ENCODE measurements at places on chromosomes 11 and 22. TPM values are rescaled to one million over a fixed set of nuclear protein-coding genes. Genes with fewer than 3 reads are reported as not detected.

The F2 gene
- total RNA-seq = not detected

The OR10G4 gene
- total RNA-seq = not detected

The KBTBD3 gene
- total RNA-seq = 8.7 TPM

The ISX gene
- total RNA-seq = not detected

The SMIM35 gene
- not detected for total RNA-seq

The APOL5 gene
- total RNA-seq = not detected

The SLC22A9 gene
- not detected for total RNA-seq

The MAML2 gene
- total RNA-seq = 5.5 TPM

The TPBGL gene
- 2.7 TPM for total RNA-seq

The GGTLC2 gene
- not detected for total RNA-seq

The RIC3 gene
- total RNA-seq = 2.6 TPM

The TNNI2 gene
- total RNA-seq = not detected

The IL10RA gene
- total RNA-seq = not detected

The STX5 gene
- 16.1 TPM for total RNA-seq

The CRYBB3 gene
- not detected for total RNA-seq

The CHRNA10 gene
- 0.05 TPM for total RNA-seq

The BAIAP2L2 gene
- total RNA-seq = 49.1 TPM

The TIMM10B gene
- 68.5 TPM for total RNA-seq

The PANX3 gene
- total RNA-seq = not detected

The SLC22A12 gene
- not detected for total RNA-seq

The RAG1 gene
- 0.61 TPM for total RNA-seq

The IL17REL gene
- not detected for total RNA-seq

The HBG1 gene
- not detected for total RNA-seq

The MS4A12 gene
- total RNA-seq = not detected

The DGCR8 gene
- 12.4 TPM for total RNA-seq

The MACROD1 gene
- total RNA-seq = 15.7 TPM

The NECTIN1 gene
- 1.9 TPM for total RNA-seq

The IPO7 gene
- 200 TPM for total RNA-seq

The HBD gene
- total RNA-seq = not detected

The NUP50 gene
- total RNA-seq = 187 TPM

The DGAT2 gene
- total RNA-seq = 3.9 TPM

The OR10A2 gene
- not detected for total RNA-seq

The DLAT gene
- total RNA-seq = 51.1 TPM

The OR52H1 gene
- not detected for total RNA-seq

The WDR74 gene
- 61.4 TPM for total RNA-seq

The CYB561A3 gene
- 20.5 TPM for total RNA-seq

The SPON1 gene
- total RNA-seq = not detected

The HTR3B gene
- total RNA-seq = 0.24 TPM

The MB gene
- not detected for total RNA-seq

The POTEH gene
- 0.40 TPM for total RNA-seq

The CREB3L1 gene
- 0.13 TPM for total RNA-seq

The CBL gene
- 5.8 TPM for total RNA-seq

The NPTXR gene
- 2.0 TPM for total RNA-seq

The LARGE1 gene
- total RNA-seq = 22.0 TPM

The SUSD2 gene
- total RNA-seq = 0.03 TPM

The ACTN3 gene
- not detected for total RNA-seq

The PRODH gene
- total RNA-seq = 0.55 TPM

The NAT10 gene
- 38.0 TPM for total RNA-seq

The DHCR7 gene
- total RNA-seq = 114 TPM

The MMP7 gene
- total RNA-seq = not detected

The KCNJ5 gene
- 0.08 TPM for total RNA-seq

The USH1C gene
- total RNA-seq = not detected

The VPREB1 gene
- not detected for total RNA-seq

The TMEM86A gene
- 5.3 TPM for total RNA-seq

The RIMBP3C gene
- total RNA-seq = 0.16 TPM

Measured in SK-MEL-5 (cell line).